ENCODE measurements at places on chromosomes 1 and 21.

DNA sequence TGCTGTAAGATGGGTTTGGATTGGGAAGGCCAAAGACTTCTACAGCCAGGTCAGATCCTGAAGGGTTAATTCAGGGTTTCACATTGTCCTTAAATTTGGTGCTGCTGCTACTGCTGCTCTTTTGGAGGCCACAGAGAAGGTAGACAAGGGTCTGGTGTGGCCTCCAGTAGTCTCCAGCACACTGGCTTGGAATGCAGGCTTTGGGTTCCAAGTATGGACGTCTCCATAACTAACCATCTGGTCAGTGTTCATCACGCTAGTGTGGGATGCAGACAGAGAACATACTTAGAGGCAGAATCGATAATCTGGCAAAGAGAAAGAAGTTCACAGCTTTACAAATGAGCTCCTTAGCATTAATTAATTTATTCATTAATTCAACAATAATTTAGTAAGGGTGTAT lies 154.1 kb downstream of the ZBTB18 start:
- no peak for DNase-seq

- DNase-seq: no peak
Measured at GRCh38 chr1:184836934-184837895, 82.6 kb upstream of the EDEM3 start.

DNA sequence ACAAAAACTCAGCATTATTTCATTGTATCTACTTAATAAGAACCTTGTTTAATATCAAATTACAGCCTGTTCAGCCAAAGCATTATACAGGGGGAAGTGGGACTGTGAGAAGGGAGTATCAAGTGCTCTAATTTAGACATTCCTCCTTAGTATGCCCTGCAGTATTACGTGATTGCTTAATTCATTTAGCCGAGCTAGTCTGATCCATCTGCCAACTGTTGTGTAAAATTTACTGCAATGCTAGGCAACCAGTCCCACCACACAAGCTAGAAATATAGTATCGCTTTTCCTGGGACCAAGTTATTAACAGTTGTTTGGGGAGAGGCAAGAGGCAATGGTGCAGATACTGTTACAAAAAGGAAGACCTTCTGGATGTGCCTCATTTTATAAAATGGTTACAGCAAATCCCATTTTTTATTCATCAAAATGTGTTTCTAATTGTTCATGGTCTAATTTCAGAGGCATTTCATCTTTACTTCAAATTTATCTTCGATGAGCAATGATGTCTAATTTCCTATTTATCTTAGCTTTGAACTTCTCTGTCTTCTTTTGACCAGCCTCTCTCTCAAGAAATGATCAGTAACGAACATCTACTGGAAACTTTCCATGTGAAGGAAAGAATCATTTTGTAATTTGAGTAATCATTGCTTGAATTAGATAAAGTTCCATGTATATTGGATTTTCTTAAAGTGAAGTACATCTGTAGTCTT lies 283.3 kb downstream of the DUSP10 start:
- DNase-seq: no peak

DNA sequence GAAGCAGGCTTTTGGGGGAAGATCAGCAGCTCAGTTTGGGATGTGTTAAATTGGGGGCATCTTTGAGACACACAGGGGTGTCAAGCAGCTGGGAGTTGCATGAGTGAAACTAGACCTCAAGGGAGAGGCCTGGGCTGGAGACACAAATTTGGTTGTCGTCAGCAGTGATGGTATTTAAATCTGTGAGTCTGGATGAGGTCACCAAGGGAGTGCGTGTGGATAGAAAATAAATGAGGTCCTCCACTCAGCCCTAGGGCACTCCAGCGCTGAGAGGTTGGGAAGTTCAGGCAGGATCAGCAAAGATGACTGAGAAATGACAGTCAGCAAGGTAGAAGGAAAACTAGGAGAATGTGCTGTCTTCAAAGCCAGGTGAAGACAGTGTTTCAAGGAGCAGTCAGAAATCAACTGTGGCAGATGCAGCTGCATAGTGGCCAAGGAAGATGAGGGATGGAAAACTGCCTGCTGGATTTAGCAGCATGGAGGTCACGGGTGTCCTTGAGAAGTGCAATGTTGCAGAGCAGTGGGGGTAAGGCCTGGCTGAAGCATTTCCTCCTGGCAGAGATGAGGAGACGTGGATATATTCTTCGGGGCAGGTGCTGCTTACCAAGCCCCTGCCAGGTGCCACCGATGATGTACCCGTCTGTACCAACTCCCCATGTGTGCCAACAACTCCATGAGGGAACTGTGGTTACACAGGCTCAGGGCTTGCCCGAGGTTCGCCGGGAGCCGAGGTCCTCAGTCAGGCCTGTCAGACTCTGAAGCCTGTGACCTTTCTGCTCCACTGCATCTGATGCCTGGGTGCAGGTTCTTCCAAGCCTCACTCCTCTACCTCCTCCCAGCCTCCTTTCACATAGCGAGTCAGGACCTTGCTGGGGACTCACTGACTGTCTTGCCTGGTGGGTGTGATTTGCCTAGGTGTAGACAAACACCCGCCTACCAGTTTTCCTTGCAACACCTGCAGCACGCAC lies 11.3 kb downstream of the MAP7D1 start:
- no peak for DNase-seq

DNA sequence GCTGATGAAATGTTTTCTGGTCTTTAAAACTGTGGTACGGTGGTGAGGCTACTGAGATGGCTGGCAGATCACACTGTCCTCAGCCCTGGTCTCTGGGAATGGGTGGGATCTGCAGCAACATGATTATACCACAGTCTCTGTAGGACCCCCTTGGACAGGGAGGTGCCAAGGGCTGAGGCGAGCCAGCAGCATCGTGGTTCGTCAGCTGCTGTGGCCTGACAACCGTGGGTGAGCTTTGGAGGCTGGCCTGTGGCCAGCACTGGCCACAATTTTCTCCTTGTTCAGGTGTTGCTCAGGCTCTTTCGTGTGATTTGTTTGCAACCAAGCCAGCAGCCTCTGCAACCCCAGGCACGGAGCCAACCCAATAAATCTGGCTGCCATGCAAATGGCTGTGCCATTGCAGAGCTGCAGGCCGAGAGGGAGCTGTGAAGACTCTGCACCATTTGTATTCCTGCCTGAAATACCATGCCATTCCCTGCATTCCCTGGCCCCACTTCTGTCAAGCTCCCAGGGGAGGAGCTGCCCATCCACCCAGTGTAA lies 70.9 kb downstream of the PCP4 start:
- no peak for DNase-seq

All from activated naive CD8-positive, alpha-beta T cell treated with anti-CD3 and anti-CD28 coated beads, Interleukin-2, amount 50 U/mL, for 16 hours (primary cell).